ENCODE measurements at places on chromosomes 1 and 21.

- DNase-seq: peak; percentile 24
Observed at GRCh38 chr1:179883040-179883744, 1.1 kb downstream of the TOR1AIP1 start.

DNA sequence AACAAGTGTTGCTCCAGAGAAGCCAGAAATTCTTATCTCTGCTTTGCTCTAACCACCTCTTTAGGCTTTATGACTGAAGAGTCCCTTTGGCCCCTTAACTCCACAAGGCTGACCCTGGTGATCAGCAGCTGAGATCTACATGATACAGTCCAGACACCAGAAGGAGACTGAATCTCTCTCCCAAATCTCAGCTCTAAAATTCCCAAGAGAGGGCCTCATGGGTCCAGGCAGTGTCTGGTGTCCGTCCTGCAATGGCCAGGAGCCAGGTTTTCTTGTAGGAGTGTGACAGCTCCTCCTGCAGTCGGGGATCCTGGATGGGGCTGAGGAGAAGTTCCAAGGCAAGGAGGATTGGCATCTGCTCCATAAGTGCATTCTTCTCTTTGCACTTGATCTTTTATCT, 35.3 kb downstream of the L1TD1 start:
- DNase-seq: no peak

- no peak for DNase-seq
Observed at GRCh38 chr1:228752258-228752657, 17.0 kb downstream of the RHOU start.

- DNase-seq: no peak
Observed at GRCh38 chr1:17603091-17603841, 63.8 kb downstream of the ARHGEF10L start.

GRCh38 chr1:6505367-6506209, 14.1 kb upstream of the PLEKHG5 start:
- no peak for DNase-seq

GRCh38 chr1:85544689-85545215, 35.8 kb upstream of the CCN1 start:
- DNase-seq: peak; percentile 56

GRCh38 chr1:10529765-10530164, 55.0 kb downstream of the PEX14 start:
- no peak for DNase-seq

DNA sequence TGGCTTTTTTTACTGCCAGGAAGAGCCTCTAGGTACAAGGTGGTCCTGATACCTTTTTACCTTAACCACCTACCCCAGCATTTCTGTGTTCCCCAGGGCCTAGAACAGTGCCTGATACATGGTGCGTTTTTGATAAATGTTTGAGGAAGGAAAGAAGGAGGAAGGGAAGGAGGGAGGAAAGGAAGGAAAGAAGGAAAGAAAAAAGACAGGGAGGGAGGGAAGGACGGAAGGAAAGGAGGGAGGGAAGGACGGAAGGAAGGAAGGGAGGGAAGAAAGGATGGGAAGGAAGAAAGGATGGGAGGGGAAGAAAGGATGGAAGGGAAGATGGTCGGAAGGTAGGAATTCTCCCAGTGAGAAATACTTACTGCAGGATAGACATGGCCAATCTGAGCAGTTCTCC, 12.0 kb upstream of the MAGOH start:
- no peak for DNase-seq

DNA sequence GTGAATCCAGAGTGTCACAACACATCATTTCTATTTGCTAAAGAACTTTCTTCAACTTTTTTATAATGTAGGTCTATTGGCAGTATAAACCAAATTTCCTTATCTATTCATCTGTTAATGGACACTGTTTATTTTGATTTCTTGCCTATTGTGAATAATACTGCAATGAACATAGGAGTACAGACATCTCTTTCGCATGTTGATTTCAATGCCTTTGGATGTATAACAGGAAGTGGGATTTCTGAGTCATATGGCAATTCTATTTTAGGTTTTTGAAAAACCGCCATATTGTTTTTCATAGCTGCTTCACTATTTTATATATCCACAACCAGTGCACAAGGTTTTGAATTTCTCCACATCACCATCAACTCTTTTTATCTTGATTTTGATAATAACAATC, 198.7 kb downstream of the KCNT2 start:
- peak; percentile 80 for DNase-seq

DNA sequence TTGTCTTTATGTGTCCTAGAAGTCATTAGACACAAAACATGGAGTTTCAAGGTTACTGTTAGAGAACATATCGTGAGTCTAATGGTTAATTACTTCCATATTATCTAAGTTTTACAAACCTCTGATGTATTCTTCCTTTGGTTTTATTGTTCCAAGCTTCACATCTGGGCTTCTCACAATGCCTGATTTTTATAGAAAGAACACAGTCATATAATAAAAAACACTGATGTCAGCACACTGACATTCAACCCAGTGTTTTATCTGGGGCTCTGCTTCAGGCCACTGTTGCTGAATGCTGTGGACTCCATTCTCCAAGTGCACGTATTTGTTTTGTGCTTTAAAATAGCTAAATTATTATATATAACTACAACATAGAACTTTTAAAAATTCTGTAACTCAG, 232.9 kb downstream of the SMYD3 start:
- DNase-seq: no peak

DNA sequence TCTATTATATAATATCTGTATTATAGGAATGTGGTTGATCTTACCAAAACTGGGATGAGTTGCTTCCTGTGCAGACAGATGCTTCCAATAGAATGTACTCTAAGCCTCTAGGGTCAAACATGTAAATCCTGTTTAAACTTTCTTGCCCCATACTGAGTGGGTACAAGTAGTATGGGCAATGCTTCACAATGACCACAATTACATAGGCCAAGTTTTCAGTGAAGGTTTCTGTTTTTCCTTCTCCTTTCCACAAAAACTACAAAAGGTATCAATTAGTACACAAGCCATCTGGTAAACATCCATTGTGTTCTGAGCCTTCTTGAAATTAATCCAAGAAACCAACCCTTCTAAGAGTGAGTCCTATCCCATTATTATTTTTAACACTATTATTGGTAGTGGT, 16.8 kb downstream of the OTUD7B start:
- DNase-seq: no peak

- peak; percentile 42 for DNase-seq
Observed at GRCh38 chr1:183870351-183871077, 65.6 kb downstream of the RGL1 start.
